Stimulated activated naive B cell treated with anti-CD40 and anti-IgM and Interleukin-4, amounts not matched to agents 10 μg/mL and 1 μg/mL and 100 μg/mL, for 72 hours (primary cell): ENCODE measurements at places on chromosomes 7 and 10.

DNA sequence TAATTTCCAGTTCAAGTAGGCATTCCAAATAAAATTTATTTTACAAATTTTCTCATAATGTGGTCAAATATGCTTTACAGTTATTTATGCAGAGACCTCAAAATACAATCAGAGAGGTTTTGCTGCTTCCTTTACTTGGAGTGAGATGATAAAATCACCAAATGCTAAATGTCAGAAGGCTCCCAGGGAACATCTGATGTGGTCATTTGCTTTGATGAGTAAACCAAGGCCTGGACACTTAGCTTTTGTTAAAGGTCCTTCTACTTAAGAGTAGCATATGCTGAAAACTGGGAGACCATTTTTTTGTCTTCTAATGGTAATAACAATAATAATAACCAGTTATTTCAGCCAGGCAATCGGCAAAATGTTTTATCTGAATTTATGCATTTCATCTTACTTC lies 60.6 kb upstream of the AKR1E2 start:
- DNase-seq, result no peak

DNA sequence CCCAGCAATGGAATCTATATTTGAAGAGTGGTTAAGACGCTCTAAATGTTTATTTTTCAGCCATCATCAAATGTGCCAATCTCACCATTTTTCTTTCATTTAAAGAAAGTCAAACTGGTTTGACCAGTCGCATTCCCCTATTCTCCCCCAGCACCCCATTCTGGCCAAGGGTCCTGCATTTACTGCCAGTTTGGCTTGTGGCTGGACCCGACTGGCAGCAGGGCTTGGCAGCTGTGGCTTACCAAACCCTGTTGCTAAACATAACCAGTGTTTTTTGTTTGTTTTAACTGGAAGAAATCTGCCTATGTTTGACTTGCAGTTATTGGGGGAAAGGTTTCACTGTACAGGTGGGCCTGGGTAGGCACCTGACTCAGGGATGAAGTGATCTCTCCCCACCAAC lies 116.3 kb downstream of the CYP26A1 start:
- DNase-seq, result no peak

DNA sequence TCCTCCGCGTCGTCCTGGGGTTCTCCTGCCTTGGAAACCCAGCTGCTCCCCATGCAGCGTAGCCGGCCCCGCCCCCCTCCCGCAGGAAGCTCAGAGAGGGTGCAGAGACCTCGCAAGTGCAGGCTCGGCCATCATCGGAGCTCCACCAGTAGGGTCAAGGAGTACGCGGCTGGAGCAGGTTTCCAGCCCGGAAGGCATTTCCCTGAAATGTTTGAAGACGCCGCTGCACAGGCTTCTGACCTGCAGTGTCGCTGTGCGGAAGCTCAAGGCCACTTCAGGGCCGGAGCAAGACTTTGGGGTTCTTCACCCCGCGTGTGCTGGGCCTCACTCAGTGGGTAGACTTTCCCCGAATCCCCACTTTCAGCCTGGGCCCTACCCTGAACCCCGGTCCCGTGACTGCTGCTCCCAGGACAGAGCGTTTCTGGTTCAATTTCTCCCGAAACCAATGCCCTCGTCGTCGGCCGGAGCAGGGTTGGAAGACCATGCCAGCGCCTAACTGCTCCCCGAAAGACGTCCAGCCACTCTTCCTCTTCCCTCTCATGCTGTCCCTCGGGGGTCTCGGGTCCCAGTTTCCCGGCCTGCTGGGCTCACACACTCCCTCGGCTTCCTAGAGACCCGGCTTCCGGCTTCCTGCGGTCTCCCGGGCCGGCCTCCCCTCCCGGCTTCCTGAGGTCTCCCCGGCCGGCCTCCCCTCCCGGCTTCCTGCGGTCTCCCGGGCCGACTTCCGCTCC lies 52.1 kb downstream of the INSIG1 start:
- DNase-seq, result no peak

DNA sequence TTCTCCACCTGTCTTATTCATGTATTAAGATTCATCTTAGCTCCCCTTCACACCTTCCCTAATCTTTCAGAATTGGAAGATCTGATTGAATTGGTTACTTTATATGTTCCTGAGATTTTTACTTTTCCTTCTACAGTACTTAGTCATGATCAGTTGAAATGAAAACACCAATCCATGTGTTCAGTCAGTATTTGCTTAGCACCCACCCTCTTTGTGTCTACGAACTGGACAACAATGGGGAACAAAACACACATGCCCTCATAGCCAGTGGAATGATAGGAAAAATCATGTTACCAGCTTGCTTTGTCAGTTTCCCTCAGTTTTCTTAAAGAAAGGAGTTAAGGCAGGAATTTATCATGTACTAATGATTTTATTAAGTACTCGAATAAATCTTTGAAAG lies 2.0 kb downstream of the MASTL start:
- no peak for DNase-seq
